DMS79 treated with DMSO at 0.1 percent for 48 hours (cell line): ENCODE measurements at places on chromosomes 6 and 20.
A peak's percentile ranks its signal among the peaks of the same experiment; 100 is the strongest.

DNA sequence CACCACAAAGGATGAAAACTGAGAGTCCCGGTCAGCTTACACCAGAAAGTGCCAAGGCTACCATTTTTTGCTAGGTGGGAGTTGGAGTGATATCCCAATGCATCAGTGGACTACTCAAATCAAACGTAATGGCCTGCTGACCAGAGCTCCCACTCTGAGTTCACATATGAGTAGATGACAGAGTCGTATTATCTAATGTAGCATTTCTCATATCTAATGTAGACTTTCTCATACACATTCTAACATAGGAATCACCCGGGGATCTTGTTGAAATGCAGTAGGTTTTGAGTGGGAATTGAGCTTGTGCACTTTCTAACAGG, 38.4 kb upstream of the FUCA2 start:
- no peak for DNase-seq

GRCh38 chr6:75460681-75461080, 32.9 kb downstream of the FILIP1 start:
- DNase-seq: no peak

DNA sequence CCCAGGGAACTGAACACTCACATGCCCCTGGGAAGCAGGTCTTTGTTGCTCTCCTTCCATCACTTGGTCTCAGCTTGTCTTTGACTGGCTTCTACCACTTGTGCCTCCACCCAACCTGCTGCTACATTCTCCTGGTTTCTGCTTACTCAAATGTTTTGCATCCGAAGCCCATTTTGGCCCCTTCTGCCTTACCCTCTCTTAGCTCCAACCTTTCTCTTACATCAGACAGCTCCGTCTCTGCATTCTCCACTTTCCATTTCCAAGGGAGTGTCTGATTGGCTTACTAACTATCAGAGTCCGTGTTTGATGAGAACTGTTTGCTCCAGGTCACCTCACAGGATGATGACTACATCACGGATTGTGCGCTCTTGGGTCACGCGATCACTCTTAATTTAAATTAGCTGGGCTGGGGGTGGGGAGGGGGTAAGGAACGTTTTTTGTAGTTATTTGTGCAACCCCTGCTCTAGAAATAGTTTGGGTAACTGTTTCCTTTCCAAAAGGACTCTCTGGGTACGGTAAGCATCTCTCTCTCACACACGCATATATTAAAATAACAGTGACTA, 844 bp upstream of the ABRACL start:
- DNase-seq: peak; percentile 93

DNA sequence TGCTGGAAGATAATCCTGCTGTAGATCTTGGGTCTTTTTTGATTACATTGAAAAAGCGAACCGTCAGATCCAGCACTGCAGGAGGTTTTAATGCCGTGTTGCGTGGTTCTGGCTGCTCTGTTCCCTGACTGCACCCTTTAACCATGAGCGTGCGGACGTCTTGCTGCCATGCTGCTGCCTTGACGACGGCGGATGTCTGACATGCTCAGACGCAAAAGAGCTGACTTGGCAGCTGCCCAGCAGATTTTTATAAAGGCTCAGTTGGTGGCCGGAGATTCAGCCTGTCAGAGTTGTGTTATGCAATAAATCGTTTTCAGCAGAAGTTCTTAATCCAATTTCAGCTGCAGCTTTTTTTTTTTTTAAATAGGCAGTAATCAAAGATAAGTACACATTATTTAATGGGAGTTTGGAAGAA, 119.4 kb downstream of the JARID2 start:
- DNase-seq: peak; percentile 65

DNA sequence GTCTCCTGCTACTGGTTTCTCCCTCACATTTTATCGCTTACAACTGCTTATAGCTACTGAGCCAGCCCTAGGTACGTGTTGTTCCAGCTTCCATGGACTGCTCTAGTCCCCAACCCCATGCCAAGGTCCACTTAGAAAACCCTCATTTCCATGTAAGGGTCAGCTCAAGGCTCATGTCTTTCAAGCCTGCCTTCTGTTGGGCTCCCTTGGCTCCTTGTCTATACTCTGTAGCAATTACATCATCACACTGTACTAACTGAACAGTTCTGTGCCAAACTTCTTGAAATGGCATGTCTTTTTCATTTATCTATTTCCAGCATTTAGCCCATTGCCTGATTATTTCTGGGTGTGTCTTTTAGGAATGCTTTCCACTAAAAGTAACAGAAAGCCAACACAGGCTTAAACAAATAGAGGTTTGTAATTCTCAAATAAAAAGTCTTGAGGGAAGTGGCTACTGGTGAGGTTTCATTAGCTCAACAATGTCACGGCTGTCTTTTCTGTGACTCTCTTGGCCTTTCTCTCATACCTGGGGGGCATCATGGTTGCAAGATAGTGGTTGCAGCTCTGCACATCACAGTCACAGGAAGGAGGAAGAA, 317.6 kb downstream of the TPBG start:
- no peak for DNase-seq

- DNase-seq: peak; percentile 3
Observed at GRCh38 chr20:23419995-23420901, 1.0 kb downstream of the NAPB start.

GRCh38 chr6:127178746-127179145, 60.3 kb downstream of the RSPO3 start:
- DNase-seq: no peak

DNA sequence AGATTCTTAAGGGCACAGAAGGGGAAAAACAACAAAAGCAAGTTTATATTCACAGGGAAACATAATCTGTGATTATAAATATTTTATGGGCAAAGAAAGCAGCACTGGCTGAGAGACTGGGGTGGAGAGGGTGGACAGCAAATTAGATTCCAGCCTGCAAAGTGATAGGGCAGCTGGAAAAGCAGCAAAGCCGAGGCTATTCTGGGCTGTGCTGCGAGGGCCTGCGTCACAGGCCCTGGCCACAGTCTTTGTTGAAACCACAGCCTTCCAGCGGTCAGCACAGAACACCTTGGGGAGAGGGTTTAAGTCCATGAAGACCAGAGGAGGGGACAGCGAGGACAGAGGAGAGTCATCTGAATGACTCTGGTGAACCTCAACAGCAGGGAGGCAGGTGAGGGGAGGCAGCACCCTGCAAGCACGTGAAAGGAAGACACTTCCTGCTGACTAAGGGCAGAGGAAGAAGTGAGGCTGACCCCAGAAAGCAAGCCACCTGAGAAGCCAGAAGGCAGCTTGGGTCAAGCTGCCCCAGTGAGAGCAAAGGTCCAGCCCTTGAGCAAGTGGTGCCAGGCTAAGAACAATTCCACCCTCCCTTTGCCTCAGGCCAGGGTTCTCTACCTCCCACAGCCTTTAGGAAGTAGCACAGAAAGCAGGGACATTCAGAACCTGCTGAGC, 17.1 kb downstream of the MRPL14 start:
- DNase-seq: no peak

DNA sequence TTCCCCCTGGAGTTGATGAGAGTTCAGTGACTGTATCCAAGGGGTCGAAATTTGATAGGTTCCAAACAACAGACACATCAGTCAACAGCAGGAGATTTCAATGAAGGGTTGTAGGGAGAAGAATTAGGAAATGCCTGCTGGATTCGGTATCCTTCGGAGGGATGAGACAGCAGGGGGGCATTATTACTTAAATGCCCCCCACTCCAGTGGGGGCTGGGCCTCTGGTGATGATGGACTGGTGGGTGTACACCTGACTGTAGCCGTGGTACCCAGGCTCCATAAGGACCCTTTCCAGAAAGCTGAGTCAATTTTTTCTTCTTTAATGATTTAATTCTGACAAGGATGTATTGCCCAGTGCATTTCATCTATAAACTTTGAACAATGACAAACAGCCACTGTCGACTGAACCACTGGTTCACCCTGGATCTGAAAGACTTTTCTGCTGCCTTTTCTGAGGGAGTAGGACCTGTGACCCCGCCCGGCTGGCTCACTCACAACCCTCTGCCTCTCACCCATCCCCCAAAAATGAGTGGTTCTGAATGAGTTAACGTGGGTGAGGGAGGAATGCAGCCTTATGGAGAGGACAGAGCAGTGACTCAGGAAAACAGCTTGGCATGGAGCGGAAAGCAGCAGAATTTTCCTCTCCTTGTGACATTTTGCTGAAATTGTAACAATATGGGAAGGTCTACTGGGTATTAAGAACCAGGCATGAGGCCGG, 41.0 kb downstream of the ZMYND8 start:
- peak; percentile 38 for DNase-seq
